ENCODE measurements at places on chromosomes 7 and 10.

- DNase-seq, result peak; percentile 77
Measured at GRCh38 chr10:132036153-132036886, 29.4 kb upstream of the JAKMIP3 start.

- DNase-seq, result no peak
Measured at GRCh38 chr7:100102950-100103840, 1.8 kb downstream of the AP4M1 start.

DNA sequence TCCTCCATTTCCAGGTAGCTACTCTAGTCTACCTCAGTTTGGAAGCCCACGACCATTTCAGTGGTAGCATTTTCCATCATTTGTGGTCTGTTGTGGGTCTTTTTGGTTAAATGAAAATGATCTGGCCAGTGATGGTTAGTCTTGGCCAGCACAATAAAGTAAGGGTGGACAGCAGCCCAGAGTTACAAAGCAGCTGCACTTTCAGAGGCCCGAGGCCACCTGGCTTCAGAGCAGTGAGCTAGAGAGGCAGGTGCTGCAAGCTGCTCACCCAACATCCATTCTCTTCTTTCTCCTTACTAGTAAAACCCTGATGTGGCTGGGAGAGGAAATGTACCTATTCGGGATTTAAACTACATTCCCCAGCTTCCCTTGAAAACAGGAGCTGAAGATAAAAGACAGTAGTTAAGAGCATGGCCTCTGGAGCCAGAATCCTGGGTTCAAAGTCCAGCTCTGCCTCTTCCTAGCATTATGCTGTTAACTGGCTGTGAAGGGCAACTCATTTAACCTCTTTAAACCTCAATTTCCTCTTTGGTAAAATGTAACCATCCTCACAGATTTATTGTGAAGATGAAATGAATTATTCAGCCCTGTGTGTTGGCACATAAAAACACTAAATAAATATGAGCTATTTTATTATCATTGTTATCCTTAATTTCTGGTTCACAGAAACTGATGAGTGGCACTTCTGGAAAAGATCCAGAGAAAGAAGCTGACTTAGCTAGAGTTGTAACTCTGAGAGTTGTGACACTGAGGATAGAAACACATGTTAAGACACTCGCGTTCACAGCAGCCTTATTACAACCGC, 517.4 kb downstream of the PARD3 start:
- no peak for DNase-seq

DNA sequence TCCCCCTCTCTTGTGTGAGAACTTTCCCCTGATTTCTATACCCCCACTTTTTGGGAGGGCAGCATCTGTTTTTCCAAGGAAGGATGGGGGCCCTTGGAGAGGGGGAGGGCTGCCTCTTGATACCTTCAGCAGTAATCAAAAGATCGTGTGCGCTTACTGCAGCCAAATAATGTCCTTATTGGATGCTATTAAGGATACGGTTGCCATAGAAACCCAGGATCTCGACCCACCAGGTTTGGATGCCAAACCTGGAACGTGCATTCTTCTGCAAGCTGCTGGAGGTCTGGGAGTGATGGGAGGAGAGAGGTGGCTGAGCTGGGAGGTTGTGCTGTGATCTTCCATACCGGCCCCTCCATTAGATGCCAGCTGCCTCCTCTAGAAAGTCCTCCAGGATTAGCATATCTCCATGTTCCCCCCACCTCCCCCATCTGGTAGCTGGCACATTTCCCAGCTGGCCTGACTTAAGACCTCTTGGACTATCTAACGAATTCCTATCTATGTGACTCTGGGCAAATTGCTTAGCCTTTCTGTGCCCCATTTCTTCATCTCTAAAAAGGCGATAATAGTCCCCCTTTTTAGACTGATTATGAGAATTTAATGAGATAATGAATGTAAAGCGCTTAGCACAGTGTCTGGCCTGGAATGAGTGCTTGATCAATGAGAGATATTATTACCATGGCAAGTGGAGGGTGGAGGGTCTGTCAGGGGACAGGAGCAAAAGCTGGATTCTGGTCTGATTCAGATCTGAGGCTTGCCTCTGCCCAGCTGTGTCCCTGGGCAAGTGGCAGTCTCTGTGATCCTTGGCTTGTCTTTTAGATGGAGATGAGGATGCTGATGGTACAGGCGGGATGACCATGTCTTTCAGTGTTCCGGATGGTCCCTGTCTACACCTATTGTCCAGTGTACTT, 78.5 kb upstream of the PCBD1 start:
- no peak for DNase-seq

DNA sequence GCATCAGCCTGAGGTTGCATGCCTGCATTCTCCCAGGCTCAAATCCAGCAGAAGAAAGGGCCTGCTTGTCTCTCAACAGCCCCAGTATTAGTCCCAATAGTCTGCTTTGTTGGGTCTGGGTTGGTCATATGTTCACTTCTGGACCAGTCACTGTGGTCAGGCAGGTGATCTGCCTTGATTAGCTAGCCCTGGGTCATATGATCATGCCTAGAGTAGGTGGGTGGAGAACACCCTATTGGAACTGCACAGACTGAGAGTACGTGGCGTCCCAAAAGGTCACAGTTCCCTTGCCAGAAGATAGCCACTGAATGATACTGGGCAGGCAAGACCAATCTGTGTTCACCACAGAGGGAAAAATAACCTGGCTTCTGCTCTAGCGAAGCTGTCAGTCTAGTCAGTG, 80.1 kb downstream of the SH2D4B start:
- no peak for DNase-seq

- no peak for DNase-seq
Measured at GRCh38 chr10:37712489-37713131, 144.8 kb downstream of the ZNF248 start.

DNA sequence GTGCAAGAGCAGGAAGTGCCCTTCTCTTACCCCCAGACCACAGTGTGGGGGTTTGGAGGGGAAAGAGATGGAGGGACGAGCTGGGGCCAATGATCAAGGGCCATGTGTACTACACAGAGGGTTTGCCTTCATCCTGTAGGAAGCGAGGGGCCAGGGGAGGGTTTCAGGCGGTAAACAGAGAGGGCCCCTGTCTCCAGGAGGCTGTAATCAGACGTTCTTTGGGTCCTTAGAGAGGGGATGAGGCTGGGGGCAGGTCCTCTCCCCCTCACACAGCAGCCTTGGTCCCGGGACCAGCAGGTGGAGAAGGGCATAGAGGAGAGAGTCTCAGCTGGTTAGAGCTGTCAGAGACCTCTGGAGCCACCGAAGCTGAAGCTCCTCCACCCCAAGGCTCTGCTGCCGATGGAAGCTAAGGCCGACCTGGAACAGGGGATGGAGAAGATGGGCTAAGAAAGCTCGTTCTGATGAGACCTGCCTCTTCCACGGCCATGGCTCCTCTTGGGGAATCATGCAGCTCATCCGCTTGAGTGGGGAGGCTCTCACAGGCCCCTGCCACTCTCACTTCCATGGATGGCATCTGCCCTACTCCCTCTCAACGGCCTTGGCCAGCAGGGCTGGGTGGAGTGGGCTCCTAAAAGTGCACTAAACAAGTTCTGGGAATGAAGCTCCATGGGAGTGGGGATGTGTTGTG, 3.5 kb downstream of the LOXL4 start:
- no peak for DNase-seq

DNA sequence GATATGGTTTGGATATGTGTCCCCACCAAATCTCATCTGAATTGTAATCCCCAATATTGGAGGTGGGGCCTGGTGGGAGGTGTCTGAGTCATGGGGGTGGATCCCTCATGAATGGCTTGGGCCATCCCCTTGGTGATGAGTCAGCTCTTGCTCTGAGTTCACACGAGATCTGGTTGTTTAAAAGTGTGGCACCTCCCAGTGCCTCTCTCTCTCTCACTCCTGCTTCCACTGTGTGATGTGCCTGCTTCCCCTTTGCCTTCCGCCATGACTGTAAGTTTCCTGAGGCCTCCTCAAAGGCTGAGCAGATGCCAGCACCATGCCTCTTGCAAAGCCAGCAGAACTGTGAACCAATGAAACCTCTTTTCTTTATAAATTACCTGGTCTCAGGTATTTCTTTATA, 4.8 kb upstream of the GCK start:
- peak; percentile 36 for DNase-seq

- DNase-seq, result no peak
Measured at GRCh38 chr7:44163591-44163990, 22.5 kb upstream of the MYL7 start.

- no peak for DNase-seq
Measured at GRCh38 chr7:133650069-133650468, 397.2 kb downstream of the EXOC4 start.

GRCh38 chr7:151686016-151686766, 166.5 kb upstream of the RHEB start:
- DNase-seq, result no peak

- DNase-seq, result no peak
Measured at GRCh38 chr10:110364531-110364937, 59.8 kb upstream of the SMNDC1 start.

- no peak for DNase-seq
Measured at GRCh38 chr7:131753620-131754222, 197.3 kb upstream of the PODXL start.

- DNase-seq, result no peak
Measured at GRCh38 chr7:18693406-18693805, 197.9 kb downstream of the HDAC9 start.

- DNase-seq, result no peak
Measured at GRCh38 chr7:5612695-5613094, 168.8 kb downstream of the RNF216 start.

GRCh38 chr7:87628780-87629569, 777 bp downstream of the RUNDC3B start:
- DNase-seq, result no peak

DNA sequence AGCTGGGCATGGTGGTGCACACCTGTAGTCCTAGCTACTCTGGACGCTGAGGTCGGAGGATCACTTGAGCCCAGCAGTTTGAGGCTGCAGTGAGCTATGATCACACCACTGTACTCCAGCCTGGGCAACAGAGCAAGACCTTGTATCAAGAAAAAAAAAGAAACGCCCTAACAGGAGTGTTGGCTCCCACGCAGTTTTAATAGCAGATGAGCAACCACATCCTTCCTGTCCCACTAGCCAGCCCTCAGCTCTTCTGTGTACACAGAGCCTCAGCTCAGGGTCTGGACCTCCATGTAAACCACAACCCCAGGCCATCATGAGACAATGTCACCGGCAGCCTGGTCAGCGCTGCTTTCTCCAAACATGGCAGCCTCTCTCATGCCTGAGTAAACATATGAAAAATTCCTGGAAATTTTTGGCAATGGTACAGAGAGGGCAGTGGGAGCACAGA, 108.2 kb downstream of the PIP4K2A start:
- no peak for DNase-seq

- no peak for DNase-seq
Measured at GRCh38 chr10:15764892-15765454, 45.3 kb upstream of the ITGA8 start.
